ENCODE measurements at places on chromosomes 4 and X. TPM values are rescaled to one million over a fixed set of nuclear protein-coding genes. Genes with fewer than 3 reads are reported as not detected.

Gene CXCL11
- 38.4 TPM for total RNA-seq

DNA sequence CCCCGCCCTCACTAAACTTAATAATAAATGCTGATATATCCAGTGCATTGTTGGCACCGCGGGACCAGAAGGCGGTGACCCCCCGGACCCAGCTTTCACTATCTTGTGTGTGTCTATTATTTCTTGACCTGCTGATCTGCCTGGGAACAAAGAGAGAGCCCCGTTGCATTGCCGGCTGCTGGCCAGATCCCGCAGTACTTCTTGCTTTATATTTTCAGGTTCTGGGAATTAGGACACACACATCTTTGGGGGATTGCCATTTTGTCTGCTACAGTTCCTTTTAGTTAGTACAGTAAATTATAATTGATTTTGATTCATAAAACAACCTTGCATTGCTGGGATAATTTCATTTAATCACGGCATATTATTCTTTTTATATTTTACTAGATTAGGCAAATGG, 2.2 kb upstream of the RTL8B start:
- H3K27ac ChIP-seq: no peak overlapping the region
- H3K4me3 ChIP-seq: peak overlapping the region; percentile 55
- no peaks in the 10 kb centered on the region for H3K27me3 ChIP-seq
- no peak for DNase-seq

Gene SCML1
- total RNA-seq: 14.2 TPM

Gene SFRP2
- total RNA-seq: not detected

DNA sequence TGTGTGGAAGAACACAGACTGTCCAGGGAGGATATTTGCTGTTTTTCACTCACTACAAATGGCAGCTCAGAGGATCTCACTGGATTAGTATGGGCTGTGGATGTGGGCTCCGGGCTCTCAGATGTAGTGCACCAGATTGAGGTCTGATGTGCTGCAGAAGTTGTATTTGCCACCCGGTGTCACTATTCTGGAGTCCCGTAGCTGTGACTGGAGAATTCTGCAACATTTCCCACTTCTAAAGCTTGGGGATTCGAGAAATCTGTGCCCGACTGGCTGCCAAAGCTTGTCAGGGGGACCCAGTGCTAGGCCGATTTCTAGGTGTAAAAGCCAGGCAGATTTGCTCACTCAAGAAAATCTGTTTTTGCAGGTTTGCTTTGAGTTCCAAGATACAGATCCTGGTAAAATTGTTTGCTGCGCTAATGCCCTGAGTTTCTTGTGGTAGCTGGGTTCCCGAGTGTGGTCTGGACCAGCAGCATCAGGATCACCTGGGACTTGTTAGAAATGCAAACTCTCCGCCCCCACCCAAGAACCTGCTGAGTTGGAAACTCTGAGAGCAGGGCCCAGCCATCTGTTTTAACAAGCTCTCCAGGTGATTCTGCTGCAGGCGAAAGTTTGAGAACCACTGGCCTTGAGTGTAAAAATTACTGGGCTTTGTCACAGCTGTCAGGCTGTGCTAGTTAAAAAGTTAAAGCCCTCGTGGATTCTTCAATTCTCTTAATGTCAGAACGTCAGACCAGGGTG, 18.1 kb downstream of the KIT start:
- H3K27ac ChIP-seq: no peak overlapping the region
- DNase-seq: no peak
- H3K36me3 ChIP-seq: no peaks in the 10 kb centered on the region
- H3K4me3 ChIP-seq: no peak overlapping the region

Gene MAP7D3
- 8.0 TPM for total RNA-seq

- no peak overlapping the region for H3K4me3 ChIP-seq
- H3K27me3 ChIP-seq: no peaks in the 10 kb centered on the region
- H3K4me1 ChIP-seq: no peaks in the 10 kb centered on the region
- no peaks in the 10 kb centered on the region for H3K36me3 ChIP-seq
- DNase-seq: no peak
- H3K27ac ChIP-seq: no peak overlapping the region
These were observed 14.7 kb downstream of the UNC5C start for GRCh38 chr4:95534032-95534431.

DNA sequence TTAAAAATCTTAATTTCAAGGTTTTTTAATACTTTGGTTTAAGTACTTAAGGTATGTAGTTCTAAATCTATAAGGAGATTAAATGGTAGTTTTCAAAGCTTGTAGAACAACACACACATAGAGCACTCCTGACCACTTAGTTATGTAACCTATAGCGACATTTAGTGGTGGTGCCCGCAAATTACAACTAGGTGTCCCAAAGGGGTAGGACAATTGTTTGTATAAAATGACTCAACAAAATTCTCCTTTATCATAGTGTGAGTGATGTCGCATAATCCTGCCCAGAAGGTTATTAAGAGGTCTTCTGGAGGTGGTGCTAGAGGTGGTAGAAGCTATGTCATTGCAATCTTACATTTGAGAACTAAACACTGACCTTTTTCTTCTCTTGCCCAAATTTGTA, 373.0 kb upstream of the RASGEF1B start:
- peaks cover 55% of the 10 kb centered on the region for H3K4me1 ChIP-seq
- DNase-seq: peak; percentile 71
- peak overlapping the region; percentile 66 for H3K27ac ChIP-seq
- H3K27me3 ChIP-seq: no peaks in the 10 kb centered on the region
- H3K4me3 ChIP-seq: no peak overlapping the region
- peaks cover 5% of the 10 kb centered on the region for H3K36me3 ChIP-seq

Gene AFF2
- 0.17 TPM for total RNA-seq

- no peaks in the 10 kb centered on the region for H3K27me3 ChIP-seq
- DNase-seq: no peak
- no peaks in the 10 kb centered on the region for H3K36me3 ChIP-seq
- H3K4me3 ChIP-seq: no peak overlapping the region
- H3K27ac ChIP-seq: no peak overlapping the region
These were observed 239.2 kb downstream of the DKK2 start for GRCh38 chr4:106796876-106797275.

DNA sequence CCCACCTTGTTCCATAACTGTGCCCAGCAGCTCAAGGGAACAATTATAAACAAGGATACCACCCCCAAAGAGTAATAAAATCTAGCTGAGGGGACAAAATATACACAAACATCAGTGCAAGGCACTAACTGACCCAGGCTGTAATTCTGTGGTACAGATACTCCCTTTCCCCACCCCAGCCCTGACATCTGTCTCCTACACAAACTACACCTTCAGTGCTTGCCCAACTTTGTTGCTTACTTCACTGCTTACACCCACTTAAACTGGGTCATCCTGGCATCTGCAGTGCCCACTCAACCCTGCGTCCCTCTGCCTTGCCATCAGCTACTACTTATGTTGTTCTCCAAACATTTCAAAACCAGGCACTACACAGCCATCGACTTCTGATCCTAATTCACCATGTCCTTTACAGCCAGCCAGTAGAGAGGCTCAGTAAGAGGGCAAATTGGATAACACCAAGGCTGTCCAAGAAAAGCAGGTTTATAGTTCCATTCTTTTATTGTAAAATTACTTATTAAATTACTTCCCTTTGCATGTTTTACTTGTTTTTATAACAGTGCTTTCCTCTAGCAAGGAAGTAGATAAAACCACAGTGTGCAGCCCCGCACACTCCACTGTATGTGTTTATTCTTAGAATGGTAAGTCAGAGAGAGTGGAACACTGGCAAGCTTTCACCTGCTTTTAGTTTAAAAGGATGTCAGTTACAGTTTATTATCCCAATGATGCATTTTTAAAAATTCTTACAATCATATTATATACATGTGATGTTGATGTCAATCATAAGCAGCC, 149.6 kb downstream of the INPP4B start:
- H3K27ac ChIP-seq: no peak overlapping the region
- no peaks in the 10 kb centered on the region for H3K36me3 ChIP-seq
- H3K4me1 ChIP-seq: peaks cover 22% of the 10 kb centered on the region
- no peak for DNase-seq
- H3K4me3 ChIP-seq: no peak overlapping the region

Gene SPIN3
- 19.4 TPM for total RNA-seq

- DNase-seq: no peak
- H3K4me3 ChIP-seq: no peak overlapping the region
- no peaks in the 10 kb centered on the region for H3K4me1 ChIP-seq
These were observed 12.9 kb downstream of the STIM2 start for GRCh38 chr4:26873391-26874026.

DNA sequence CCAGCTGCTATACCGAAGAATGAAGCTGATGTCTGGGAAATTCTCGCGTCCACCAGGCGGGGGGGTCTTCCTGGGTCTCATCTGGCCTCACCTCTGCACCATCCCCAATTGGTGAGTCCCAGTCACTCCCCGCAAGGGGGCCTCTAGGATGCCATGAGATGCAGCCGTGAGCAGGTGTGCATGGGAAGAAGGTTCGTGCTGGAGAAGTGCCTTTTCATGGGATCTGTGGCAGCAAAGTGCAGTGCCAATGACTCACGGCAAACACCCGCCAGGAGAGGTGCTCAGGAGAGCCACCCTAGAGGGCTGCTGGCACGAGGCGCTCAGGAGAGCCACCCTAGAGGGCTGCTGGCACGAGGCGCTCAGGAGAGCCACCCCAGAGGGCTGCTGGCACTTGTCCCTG, 55.1 kb downstream of the CPZ start:
- no peak overlapping the region for H3K4me3 ChIP-seq
- H3K27ac ChIP-seq: no peak overlapping the region
- H3K36me3 ChIP-seq: no peaks in the 10 kb centered on the region
- no peaks in the 10 kb centered on the region for H3K4me1 ChIP-seq
- peaks cover 61% of the 10 kb centered on the region for H3K27me3 ChIP-seq

Gene CT83
- total RNA-seq: 30.5 TPM

GRCh38 chr4:73682508-73682907, 57.9 kb upstream of the CXCL8 start:
- no peak for DNase-seq
- peak overlapping the region; percentile 97 for H3K27ac ChIP-seq
- no peak overlapping the region for H3K4me3 ChIP-seq
- peaks cover under 1% of the 10 kb centered on the region for H3K36me3 ChIP-seq
- H3K4me1 ChIP-seq: peaks cover 50% of the 10 kb centered on the region
- no peaks in the 10 kb centered on the region for H3K27me3 ChIP-seq

Gene RBMXL3
- not detected for total RNA-seq

DNA sequence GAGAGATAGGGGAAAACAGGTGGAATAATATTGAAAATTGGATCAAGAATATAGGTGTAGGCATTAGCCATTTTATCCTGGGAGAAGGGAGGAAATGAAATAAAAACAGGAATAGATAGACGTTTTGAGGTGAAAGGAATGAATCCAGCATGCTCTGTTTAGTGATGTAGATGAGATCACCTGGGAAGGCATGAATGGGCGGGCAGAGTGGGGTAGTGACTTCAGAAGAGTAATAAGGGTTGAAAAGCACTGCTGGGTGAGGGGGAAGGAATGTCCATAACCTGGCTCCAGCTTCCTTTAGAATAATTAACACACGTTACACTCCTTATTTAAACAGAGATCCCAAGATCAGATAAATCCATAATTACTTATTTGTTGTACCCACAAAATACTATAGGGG, 191.1 kb upstream of the ANXA3 start:
- no peaks in the 10 kb centered on the region for H3K27me3 ChIP-seq
- H3K36me3 ChIP-seq: no peaks in the 10 kb centered on the region
- H3K4me3 ChIP-seq: no peak overlapping the region

DNA sequence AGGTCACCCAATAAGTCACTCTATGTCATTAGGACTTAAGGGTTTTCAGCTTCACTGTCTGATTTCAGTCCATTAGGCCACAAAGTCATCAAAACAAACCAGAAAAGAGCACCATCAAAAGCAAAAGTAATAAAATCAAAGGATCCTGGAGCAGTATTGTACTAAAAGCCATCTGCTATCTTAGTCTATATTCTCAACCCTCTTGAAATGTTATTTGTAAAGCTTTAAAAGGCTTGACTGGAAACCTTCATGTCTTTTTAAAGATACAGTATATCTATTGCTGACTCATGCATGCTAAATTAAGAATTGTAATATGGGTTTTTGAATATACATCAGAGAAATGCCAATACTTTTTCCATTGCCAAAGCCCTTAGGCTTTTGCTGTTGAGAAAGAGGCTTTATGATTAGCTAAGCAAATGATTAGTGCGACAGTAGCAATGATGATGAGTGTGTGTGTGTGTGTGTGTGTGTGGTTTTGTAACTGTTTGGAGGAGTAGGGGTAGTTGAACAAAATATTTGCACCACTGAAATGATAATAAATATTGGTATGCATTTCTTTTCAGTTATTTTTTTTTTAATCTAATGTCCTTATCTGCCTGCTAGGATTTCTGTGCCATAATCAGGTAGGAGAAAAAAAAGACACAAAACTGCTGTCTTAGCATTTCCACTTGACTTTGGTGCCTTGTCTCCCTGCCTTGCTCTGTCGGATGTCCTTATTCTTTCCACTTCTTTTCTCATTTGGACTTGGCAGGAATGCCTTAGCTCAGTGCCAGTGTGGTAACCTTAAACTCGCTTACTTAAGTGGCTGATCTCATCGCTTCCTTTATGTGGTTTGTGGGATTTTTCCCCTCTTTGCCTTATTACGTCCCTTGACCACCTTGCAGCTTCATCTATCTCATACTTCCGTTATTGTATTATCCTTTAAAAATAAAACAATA, 119.7 kb downstream of the PCDH7 start:
- no peak overlapping the region for H3K27ac ChIP-seq
- no peaks in the 10 kb centered on the region for H3K4me1 ChIP-seq
- no peak for DNase-seq
- H3K27me3 ChIP-seq: no peaks in the 10 kb centered on the region
- no peaks in the 10 kb centered on the region for H3K36me3 ChIP-seq

Gene FRYL
- total RNA-seq: 45.8 TPM

DNA sequence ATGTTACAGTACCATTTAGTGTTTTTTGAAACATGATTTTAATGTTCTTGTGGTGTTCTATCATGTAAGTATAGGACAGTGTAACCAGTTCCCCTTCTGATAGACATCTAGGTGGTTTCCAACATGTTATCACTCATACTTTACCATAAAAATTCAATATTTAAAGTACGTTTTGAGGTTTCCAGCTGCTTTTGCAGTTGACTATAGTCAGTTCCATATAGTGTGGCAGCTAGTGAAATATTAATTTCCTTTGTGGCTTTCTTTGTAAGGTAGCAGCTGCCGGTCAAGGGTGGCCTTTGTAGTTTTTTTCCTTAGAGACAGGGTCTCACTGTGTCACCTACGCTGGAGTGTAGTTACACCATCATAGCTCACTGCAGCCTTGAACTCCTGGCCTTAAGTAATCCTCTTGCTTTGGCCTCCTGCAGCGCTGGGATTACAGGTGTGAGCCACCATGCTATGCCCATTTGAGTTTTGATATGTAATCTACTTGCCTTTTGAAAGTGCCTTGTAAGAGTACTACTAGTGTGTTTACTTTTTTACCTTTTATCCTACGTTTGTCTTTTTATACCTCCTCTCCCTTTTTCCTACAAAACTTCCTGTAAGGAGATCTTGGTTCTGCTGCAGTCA, 63.0 kb downstream of the ARHGAP10 start:
- H3K27ac ChIP-seq: no peak overlapping the region
- no peak for DNase-seq
- no peaks in the 10 kb centered on the region for H3K27me3 ChIP-seq
- peaks cover 24% of the 10 kb centered on the region for H3K4me1 ChIP-seq

GRCh38 chr4:182916483-182917181, 554 bp downstream of the DCTD start:
- H3K4me3 ChIP-seq: peak overlapping the region; percentile 59
- peak; percentile 32 for DNase-seq
- H3K4me1 ChIP-seq: peaks cover 20% of the 10 kb centered on the region
- no peaks in the 10 kb centered on the region for H3K27me3 ChIP-seq

- H3K27me3 ChIP-seq: no peaks in the 10 kb centered on the region
- no peaks in the 10 kb centered on the region for H3K4me1 ChIP-seq
- no peak for DNase-seq
- H3K36me3 ChIP-seq: no peaks in the 10 kb centered on the region
- no peak overlapping the region for H3K4me3 ChIP-seq
These were observed 287.2 kb downstream of the TMA16 start for GRCh38 chr4:163781726-163782125.

GRCh38 chr4:52628543-52628942, 30.6 kb downstream of the USP46 start:
- no peak overlapping the region for H3K27ac ChIP-seq
- DNase-seq: no peak
- no peaks in the 10 kb centered on the region for H3K36me3 ChIP-seq
- no peaks in the 10 kb centered on the region for H3K27me3 ChIP-seq
- no peak overlapping the region for H3K4me3 ChIP-seq

Gene CDKL5
- total RNA-seq: 20.9 TPM
